ENCODE measurements at places on chromosomes 13 and 19.

DNA sequence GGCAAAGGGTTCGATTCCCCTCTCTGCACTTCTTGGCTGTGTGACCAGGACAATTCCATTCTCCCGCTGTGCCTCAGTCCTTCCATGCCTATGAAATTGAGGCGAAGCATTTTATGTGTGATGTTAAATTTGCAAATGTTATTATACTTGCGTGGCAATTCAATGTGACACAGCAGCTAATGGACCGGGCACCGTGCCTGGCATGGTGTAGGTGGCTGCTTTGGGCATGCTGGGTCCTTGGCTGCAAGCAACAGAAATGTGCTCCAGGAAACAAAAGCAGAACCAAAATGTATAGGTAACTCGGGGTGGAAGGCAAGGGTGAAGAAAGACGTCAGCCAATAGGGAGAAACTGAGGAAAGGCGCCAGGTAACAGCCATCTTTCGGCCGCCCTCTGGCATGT is 37.1 kb downstream of the TINCR start:
- no peak for DNase-seq

GRCh38 chr13:101447852-101448251 is 4.6 kb upstream of the ITGBL1 start:
- no peak for DNase-seq

GRCh38 chr13:25281193-25281934 is 5.9 kb downstream of the MTMR6 start:
- DNase-seq = no peak

DNA sequence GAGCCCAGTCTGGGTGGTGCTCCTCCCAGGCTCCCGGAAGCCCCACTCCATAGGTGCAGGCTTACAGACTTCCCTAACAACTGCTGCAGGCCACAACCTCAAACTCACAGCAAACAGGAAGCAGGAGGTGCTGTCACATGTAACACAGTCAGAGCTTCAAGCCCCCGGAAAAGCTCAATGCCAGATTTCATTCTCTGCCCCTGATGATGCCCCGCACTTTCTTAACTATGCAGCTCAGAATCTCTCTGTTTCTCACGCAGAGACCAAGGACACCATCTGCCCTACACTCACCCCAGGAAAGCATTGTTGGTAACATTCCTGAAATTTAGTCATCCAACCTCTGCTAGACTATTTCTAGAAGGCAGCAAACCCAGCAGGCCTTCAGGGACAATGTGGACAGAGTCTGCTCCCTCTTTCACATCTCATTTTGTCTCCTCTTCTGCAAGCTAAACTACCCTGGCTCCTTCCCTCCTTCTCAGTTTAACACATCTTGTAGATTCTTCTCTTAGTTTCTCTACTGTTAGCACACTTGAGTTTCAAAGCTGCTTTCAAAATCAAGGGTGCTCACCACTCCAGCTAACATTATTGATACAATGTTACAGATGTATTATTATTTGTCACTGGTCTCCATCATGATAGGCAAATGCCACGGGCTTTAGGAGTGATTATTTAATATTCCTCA is 162.5 kb downstream of the KCTD12 start:
- DNase-seq = peak; percentile 72

DNA sequence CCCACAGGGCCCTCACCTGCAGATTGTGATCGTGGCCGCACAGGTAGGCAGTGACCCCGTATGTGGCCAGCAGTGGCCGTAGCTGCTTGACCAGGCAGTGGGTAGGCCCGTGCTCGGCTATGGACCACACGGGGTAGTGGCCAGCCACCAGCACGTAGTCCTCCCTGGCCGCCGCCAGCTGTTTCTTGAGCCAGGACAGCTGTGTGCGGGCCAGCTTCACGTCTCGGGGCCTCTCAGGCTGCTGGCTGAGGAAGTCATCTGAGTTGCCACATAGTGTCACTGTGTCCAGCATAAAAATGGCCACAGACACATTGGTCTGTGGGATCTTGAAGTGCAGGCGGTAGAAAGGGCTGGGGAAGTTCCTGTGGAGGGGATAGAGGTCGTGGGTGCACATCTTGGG is 1.2 kb downstream of the ACP5 start:
- no peak for DNase-seq

GRCh38 chr19:15274477-15274876 is 42.2 kb upstream of the EPHX3 start:
- DNase-seq = no peak

- DNase-seq = no peak
These were observed 40.0 kb downstream of the DZIP1 start for GRCh38 chr13:95604556-95604915.

DNA sequence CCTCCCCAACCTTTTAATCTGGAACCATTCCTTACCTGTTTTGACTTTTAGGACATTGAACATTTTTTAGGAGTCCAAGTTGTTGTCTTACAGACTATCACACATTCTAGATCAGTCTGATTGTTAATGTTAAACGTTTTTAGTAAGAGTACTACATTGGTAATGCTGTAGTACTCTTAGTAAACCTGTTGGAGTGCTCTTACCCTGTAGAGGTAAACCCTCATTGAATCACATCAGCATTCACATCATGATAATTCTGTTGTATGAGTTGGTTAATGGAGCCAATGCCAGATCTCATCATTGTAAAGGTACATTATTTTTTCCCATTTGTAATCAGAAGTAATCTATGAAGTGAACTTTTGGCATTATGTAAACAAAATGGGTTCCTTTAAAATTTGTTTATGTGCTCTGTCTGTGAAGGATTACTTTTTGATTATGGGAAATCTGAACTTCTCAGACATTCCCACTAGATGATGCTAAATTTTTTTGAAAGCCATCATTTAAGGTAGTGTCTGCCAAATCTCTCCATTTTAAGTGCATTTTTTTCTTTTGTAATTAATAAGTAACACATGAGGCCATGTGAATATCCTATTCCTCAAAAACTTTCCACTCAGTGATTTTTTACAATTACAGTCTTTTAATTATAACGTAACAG is 55.2 kb downstream of the VWA8 start:
- peak; percentile 5 for DNase-seq

DNA sequence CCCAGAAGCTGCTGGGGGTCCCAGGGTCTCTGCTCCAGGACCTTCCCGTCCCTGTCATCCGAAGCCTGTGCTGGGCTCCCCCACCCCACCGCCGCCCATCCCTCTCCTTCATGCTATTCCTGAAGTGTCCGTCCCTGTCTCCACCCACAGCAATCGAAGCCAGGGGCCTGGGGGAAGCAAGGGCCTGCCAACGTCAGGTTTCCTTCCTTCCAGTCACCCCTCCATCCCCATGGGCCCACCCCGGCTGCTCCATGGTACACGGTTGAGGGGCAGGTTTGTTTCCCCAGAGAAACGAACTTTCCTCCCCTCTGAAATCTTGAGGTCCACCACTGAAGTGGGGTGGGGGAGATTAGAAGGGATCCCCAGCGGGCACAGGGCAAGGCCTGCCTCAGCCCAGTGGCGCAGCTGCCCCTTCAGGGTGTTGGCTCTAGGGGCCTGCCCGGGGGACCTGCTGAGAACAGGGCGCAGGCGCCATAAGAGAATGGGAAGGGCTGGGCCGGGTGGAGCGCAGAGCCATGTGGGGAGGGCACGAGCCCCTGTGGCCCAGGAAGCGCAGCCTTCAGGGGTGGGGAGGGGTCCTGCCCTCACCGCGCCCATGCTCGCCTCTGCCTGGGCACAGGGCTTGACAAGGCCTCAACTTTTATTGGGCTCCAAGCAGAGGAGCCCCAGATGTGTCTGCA is 16.1 kb downstream of the CEBPG start:
- DNase-seq = no peak

DNA sequence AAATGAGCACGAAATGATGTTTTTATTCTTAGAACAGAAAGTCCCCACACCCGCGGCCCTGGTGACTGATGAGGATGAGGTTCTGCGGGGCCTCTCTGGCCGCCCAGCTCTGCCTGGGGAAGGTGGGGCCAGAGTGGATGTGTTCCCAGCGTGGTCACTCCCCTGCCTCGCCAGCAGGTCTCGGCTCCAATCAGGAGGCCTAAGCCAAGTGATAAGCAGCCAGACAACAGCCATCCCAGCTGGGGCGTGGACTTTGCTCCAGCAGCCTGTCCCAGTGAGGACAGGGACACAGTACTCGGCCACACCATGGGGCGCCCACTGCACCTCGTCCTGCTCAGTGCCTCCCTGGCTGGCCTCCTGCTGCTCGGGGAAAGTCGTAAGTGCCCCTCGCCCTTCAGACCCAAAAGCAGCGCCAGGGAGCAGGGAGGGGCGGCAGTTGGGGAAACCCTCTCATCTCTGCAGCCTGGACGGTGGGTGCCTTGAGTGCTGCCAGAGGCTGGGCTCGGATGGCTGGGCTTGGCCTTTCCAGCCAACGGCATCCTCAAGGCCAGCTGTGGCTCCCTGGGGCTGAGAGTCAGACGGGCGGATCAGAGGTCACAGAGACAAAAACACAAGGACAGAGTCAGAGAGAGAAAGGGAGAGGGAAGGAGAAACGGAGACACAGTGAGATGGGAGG is at the start of gene F10:
TSS of gene F10 (plus strand) at position 250 of the 676 bp plus-strand sequence. CDS start at position 307, 57 bp downstream.
- no peak for DNase-seq

DNA sequence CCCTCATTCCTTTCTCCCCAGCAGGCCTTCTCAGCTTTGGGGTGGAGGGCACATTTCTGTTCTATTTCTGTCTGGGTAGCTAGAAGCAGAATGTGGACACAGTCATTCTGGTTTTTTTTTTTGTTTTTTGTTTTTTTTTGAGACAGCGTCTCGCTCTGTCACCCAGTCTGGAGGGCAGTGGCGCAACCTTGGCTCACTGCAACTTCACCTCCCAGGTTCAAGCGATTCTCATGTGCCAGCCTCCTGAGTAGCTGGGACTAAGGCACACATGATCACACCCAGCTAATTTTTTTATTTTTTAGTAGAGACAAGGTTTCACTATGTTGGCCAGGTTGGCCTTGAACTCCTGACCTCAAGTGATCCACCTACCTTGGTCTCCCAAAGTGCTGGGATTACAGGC is 20.3 kb downstream of the CLPTM1 start:
- DNase-seq = no peak

- DNase-seq = no peak
These were observed 101.3 kb downstream of the KCNRG start for GRCh38 chr13:50116430-50116973.

DNA sequence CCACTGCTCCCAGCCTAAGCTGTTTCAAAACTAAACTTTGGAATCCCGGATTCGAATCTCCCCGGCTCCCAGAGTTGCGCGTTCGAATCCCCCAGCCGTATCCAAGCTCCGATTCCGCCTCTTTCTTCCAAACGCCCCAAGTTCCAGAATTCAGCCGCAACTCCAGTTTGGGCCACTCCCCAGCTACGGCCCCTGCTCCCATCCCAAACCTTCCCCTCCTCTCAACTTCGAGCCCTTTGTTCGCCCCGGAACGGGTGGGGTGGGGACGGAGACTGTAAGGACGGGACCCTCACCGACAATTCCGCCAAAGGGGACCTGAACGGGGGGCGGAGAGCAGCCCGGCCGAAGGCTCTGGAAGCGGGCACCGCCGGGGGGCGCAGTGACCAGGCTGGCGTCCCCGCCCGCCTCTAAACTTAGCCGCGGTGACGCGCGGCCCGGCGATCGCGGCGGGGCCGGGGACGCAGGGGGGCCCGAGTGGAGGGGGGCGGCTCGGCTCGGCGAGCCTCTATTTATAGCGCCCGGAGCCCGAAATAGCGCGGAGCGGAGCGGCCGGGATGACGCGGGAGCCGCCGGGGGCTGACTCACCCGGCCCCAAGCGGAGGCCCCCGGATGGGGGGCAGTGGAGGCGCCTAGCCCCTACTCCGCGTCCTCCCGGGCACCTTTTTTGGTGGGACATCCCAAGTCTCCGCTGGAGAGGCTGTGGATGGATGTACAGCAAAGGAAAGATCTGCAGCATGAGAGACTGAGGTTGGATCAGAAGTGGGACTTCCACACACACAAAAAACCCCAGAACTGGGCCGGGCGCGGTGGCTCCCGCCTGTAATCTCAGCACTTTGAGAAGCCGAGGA is 4.9 kb upstream of the ERCC1 start:
- no peak for DNase-seq

DNA sequence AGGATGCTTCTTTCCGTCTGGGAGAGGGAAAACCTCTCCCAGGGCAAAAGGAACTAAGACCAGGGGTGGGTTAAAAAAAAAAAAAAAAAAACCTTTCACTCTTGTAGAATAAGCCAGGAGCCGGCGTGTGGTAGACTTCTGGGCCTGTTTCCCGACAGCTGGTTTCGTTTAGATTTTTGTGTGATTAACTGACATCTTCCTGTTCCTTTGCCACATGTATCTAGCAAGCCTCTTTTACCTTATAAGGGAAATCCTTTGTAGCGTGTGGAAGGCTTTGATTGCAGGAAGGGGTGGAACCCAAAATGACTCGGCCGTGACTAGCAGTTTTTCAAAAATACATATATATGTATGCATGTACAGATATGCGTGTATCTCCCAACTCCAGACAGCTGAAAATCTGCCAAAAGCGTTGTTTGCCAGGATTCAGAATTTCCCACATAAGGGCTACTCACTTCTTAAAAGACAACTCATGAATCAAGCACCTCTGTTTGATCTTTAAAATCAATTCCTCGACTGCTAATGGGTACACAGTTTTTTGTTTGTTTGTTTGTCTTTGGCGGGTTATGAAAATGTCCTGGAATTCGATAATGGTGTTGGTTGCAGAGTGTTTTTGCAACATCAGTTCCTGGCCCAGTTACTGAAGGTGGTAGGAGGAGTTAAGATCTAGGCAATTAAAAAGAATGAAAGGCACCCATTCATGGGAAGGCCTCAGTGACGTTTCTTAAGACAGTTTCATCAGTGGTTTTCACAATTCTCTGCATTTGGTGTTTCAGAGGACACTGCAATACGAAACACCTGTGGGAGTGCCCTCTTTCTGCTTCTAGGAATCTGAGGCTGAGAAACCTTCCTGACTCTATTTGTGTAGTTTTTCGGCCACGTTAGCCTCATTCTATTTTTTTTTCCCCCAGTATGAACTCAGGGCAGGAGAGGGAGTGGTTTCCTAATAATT is 2.7 kb downstream of the TPM4 start:
- DNase-seq = peak; percentile 99

DNA sequence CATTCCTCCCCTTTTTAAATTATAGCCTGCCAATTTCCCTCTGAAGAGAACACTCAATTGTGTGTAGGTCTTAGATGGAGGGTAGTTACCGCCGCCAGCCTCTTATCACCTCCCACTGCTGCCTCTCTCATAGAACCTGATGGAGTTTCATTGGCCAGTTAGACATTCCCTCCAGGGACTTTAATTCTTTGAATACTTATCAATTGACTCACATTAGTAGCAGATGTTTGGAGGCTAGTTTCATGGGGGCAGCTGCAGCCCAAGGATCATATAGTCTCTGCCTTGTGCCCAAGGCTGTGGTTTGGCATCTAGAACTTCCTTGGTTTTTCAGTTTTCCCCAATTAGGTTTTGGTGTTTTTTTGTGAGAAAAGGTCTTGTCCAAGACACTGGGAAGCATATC is 318.9 kb upstream of the HTR2A start:
- DNase-seq = peak; percentile 60

DNA sequence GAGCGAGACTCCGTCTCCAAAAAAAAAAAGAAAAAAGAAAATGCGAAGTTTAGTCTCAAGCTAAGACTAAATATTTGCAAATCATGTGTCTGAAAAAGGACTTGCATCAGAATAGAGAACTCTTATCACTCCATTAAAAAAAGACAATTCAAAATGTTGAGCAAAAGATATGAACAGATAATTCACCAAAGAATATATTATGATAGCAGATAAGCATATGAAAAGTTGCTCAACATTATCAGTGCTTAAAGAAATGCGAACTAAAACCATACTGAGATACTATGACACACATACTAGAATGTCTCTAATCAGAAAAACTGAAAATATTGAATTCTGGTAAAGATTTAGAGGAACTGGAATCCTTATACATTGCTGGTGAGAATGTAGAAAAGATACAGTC is 38.7 kb upstream of the SACS start:
- no peak for DNase-seq

- DNase-seq = no peak
These were observed 64.8 kb upstream of the DOCK9 start for GRCh38 chr13:99042521-99043250.

- no peak for DNase-seq
These were observed 15.4 kb downstream of the FCHO1 start for GRCh38 chr19:17766543-17767131.
